ENCODE measurements at places on chromosomes 11 and 22. TPM values are rescaled to one million over a fixed set of nuclear protein-coding genes. Genes with fewer than 3 reads are reported as not detected.

The BBOX1 gene
- total RNA-seq, result not detected

The AMPD3 gene
- 7.0 TPM for total RNA-seq

The MIAT gene
- 0.72 TPM for total RNA-seq

The RAB36 gene
- 4.6 TPM for total RNA-seq

The SEC14L6 gene
- not detected for total RNA-seq

The KRTAP5-11 gene
- not detected for total RNA-seq
